HCT116 (cell line): ENCODE measurements at places on chromosomes 5 and 9.

- no peak for DNase-seq
Measured at GRCh38 chr9:36486329-36486932, 86.3 kb upstream of the MELK start.

DNA sequence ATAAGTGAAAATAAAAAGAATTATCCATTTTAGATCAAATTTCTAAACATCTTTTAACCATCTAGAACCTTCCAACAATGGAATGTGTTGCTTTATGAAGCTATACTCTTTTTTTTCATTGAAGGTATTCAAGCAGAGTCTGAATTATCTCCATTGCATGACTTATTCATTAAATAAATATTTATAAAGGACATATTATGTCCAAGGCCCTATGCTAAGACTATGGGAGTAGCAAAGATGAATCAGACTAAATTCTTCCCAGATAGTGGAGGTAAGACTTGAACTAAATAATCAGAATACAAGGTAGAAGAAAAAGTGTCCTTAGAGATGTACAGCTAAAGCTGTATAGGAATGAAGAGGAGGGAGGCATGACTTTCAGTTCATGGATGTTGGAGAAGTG lies 215.5 kb upstream of the RGMB start:
- DNase-seq = no peak

GRCh38 chr5:56264417-56265025 lies 31.4 kb upstream of the ANKRD55 start:
- peak; percentile 61 for DNase-seq

DNA sequence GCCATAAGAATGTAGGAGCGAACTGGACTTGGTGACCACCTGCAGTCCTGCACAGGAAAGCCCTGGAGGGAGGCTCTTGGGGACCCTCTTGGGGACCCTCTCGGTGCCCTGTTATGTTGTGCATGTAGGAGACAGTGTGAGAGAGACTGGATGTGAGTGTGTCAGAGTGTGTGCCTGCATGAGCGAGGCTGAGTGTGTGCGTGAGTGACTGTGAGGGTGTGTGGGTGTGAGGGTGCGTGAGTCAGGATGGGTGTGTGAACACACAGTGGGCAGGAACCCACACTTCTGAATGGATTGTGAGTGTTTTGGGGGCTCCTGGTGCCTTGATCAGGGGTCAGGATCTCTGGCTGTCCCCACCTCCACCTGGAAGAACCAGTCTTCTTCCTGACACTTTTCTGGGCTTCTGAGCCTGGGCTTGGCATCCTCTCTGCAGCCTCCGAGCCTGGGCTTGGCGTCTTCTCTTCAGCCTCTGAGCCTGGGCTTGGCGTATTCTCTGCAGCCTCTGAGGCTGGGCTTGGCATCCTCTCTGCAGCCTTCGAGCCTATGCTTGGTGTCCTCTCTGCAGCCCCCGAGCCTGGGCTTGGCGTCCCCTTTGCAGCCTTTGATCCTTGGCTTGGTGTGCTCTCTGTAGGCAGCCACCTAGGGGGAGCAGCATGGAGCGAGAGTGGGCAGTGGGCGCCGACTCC lies 25.6 kb upstream of the ANKRD33B start:
- DNase-seq = no peak

DNA sequence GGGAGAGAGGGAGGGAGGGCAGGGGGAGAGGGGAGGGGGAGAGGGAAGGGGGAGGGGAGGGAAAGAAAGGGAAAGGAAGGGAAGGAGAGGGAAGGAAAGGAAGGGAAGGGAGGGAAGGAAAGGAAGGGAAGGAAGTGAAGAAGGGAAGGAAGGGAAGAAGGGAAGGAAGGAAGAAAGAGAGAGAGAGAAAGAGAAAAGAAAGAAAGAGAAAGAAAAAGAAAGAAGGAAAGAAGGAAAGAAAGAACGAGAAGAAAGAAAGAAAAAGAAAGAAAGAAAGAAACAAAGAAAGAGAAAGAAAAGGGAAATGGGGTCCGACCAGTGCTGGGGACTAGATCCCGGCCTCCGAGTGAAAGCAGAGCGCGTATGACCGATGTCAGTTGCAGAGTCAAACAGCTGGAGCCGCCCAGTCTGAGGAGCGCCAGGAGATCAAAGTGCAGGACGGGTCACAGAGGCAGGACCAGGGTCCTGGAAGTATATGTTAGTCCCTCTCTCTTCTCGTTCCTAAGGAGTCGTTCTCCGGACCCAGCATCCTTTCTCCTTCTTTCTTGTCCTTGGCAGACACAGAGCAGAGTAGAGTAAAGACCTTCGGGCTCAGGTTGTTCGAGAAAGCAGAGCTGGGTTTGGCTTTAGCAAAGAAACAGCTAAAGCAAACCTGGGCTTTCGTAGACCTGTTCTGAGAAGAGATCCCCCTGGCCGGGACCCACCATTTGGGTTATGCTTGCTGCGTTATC lies 305.4 kb upstream of the MSX2 start:
- peak; percentile 15 for DNase-seq

- DNase-seq = peak; percentile 21
Measured at GRCh38 chr9:125495172-125496119, 211.6 kb downstream of the MAPKAP1 start.

GRCh38 chr5:131270809-131271208 lies 7.0 kb downstream of the CDC42SE2 start:
- DNase-seq = no peak

DNA sequence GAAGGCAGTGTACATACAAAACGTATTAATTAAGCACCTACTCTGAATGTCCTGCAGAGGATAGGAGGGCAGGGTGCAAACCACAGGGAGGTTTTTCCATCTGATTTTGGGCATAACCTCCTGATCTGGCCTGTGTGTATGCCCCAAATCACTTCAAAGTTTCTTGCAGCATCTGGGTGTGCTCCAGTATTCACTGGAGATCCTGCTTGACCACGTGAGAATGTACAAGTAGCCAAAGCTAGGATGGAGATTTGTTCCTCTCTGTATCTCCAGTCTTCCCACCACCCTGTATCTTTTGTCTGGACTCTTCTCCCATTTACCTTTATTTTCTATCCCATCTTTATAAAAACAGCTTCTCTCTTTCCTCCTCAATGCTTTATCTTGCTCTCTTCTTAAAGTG lies 207.7 kb downstream of the FBXL7 start:
- DNase-seq = no peak

GRCh38 chr9:93996863-93997262 lies 41.7 kb upstream of the BARX1 start:
- DNase-seq = no peak
